SIG-M5 (cell line): ENCODE measurements at places on chromosomes 1 and 21.

DNA sequence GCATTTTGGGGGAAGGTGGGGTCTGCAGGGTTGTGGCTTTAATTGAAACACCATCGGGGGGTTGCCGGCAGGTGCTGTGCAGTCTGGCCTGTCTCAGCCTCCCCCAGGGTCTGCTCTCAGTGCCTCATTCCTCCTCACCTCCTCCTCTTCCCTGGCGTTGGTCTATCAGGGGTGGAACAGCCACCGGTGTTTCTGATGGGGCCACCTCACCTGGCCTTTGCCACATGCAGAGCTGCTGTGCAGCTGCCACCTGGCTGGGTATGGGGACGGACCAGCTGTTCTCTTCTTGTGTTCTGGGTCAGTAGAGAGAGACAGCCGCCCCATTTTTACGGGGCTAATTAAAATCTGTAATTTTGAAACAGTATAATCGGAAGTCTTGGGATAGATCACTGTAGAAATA is 53.9 kb downstream of the SPSB1 start:
- DNase-seq: no peak

- DNase-seq: no peak
Observed at GRCh38 chr1:69077633-69078032, 490.1 kb upstream of the LRRC7 start.

- DNase-seq: no peak
Observed at GRCh38 chr1:151579436-151580225, 32.2 kb upstream of the SNX27 start.

DNA sequence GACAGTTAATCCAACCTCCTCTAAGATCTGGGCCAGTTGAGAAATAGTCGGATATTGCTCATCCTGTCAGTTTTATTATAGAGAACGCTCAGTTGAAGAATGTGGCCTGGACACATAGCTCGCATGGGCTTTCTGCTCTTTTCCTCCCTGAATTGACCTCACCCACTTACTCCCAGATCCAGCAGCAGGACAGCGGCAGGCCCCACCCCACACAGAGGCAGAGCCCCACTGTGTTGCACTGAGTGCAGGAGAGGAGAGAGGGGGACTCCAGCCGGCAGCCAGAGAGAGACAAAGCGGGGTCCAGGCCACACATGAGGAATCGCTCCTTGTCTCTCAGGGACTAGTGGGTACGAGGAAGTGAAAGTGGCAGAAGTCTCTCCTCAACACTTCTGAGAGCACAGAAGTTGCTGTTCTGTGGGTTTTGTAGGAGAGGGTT is 78.6 kb downstream of the LAMC1 start:
- DNase-seq: peak; percentile 58

DNA sequence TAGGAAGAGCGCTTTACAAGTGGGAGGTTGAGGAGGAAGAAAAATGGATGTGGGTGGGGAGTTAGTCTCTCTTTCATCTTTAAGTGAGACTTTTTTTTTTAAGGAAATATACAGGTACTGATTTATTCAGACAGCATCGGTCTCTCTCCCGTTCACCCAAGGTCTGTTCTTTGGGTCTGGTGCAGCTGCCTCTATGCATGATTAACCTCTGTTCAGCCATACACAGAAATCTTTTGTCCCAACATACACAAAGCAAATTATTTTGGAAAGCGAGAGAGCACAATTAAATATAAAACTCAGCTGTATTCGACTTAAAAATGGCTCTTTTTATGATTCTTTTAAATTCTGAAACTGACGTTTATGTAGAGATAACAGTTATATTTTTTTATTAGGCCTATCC is 11.0 kb downstream of the PROX1 start:
- DNase-seq: no peak

GRCh38 chr1:170544624-170545023 is 12.7 kb downstream of the GORAB start:
- DNase-seq: no peak

- DNase-seq: no peak
Observed at GRCh38 chr1:244945109-244945671, 80.8 kb upstream of the HNRNPU start.

DNA sequence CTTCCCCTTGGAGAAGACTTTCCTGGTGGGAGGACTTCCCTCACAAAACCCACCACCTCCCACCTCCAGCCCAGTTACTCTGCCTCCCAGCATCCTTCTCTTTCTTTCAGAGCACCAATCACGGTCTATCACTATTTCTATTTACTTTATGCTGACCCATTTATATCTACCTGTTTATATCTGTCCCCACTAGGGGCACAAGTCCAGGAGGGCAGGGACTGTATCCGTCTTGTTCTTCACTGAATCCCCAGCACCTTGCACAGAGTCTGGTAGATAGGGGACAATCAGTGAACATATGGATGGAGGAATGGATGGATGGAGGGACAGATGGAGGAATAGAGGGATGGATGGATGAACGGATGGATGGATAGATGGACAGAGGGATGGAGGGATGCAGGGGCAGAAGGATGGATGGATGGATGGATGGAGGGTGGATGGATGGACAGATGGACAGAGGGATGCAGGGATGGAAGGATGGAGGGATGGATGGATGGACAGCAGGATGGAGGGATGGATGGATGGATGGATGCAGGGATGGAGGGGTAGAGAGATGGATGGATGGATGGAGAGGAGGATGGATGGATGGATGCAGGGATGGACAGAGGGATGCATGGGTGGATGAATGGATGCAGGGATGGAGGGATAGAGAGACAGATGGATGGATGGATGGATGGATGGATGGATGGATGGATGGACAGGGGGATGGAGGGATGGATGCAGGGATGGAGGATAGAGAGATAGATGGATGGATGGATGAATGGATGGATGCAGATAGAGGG is 5.5 kb downstream of the C1QB start:
- DNase-seq: no peak

DNA sequence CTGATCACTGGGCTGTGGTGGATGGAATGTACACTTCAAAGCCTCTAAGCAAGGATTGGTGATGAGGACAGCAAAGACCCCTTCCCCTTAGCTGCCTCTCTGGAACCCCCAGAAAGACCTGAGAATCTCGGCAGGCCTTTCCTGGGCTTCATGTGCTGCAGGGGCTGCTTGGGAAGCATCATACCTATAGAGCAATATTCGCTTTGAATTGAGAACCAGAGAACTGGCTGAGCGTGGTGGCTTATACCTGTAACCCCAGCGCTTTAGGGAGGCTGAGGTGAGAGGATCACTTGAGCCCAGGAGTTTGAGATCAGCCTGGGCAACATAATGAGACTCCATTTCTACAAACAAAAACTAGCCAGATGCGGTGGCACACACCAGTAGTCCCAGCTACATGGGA is 22.0 kb downstream of the CSF1 start:
- no peak for DNase-seq

GRCh38 chr1:26254404-26254803 is 20.4 kb downstream of the CEP85 start:
- DNase-seq: no peak
